ENCODE measurements at places on chromosomes 1 and 21.

DNA sequence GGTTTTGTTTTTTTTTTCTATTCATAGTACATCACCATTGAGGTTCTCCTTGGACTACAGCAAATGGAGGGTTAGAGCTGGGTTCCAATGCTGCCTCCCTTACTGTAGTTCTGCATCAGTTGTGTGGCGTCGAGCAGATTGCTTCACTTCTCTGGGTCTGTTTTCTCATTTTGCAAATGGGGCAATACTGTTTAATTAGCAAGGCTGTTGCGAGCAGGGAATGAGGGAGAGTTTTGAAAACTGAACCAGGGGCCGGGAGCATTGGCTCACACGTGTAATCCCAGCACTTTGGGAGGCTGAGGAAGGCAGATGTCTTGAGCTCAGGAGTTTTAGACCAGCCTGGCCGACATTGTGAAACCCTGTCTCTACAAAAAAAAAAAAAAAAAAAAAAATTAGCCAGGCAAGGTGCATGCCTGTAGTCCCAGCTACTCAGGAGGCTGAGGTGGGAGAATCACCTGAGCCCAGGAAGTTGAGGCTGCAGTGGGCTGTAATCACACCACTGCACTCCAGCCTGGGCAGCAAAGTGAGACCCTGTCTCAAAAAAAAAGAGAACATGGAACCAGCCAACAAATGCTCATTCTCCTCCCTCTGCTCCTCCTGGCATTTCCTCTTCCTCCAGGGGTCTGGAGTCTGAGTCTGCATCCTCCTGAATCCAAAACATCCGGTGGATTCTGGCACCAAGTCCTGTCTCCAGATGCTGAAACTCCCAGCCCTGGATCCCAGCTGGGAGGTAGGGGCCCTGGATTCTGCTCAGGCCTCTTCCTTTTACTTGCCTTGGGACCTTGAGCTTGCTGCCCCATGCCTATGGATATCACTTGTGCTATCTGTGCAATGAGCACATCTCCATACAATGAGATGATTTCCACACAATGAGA lies 3.7 kb upstream of the PLOD1 start:
- no peak for DNase-seq

- DNase-seq, result no peak
Measured at GRCh38 chr1:169383449-169383848, 15.5 kb downstream of the BLZF1 start.

- no peak for DNase-seq
Measured at GRCh38 chr1:246091477-246091876, 415.6 kb downstream of the SMYD3 start.

GRCh38 chr1:183739082-183739481 lies 65.8 kb upstream of the RGL1 start:
- DNase-seq, result no peak

All from NCI-H1417 treated with DMSO at 0.1 percent for 48 hours (cell line).